ENCODE measurements at places on chromosomes 2 and 18.

DNA sequence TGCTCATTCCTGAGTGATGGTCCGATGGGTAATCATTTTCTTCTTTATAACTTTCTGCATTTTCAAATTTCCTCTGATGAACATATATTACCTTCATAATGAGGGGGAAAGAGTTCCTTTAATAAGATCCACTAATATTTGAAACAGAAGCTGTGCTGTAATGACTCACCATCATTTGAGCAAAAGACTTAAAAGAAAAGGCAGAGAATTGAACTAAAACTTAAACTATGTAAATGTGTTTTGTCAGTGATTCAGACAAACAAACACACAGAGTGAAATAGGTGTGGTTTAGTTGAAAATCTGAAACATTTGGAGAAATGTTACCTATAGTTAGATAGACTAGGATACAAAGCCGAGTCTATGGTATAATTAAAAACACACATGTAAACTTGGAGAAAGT, 209.6 kb downstream of the STK39 start:
- no peak for DNase-seq

DNA sequence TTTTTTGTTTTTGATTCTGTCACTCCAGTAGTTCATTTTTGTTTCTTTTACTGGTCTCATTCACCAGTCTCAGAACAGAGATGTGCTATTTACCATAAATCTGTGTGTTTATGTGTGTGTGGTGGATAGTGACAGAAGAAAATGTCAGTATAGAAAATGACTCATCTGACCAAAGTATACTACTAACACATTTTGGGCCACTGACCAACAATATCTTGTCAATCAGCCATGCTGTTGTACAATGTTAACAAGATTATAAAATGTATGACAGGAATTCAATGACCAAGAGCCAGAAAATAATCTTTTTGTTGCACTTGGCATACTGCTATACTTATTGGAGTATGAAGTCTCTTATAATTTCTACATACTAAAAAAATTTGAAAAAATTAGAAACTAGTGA, 1081.4 kb upstream of the NRXN1 start:
- no peak for DNase-seq

- DNase-seq: no peak
Observed at GRCh38 chr2:128686497-128686859, 367.8 kb upstream of the HS6ST1 start.

- DNase-seq: no peak
Observed at GRCh38 chr18:25786758-25787157, 303.7 kb downstream of the SS18 start.

GRCh38 chr2:226835420-226835795, 446 bp upstream of the RHBDD1 start:
- DNase-seq: no peak

GRCh38 chr18:44659771-44660170, 20.9 kb upstream of the SETBP1 start:
- DNase-seq: no peak

DNA sequence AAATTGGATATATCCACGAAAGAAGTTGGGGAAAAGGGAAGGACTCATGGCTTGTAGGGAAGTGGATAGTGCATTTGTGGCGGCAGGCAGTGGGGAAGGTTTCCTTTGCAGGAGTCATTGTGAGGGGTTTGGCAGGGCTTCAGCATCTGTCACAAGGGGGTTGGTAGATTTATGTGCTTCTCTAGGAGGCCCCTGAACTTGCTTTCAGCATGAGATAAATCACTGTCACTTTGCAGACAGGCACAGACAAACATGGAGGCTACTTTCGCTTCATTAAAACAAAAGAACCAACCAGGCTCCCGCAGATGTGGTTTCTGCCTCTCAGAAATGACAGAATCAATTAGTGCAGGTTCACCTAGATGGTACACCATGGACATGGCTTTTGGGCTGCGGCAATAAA, 340.7 kb downstream of the TGIF1 start:
- no peak for DNase-seq

DNA sequence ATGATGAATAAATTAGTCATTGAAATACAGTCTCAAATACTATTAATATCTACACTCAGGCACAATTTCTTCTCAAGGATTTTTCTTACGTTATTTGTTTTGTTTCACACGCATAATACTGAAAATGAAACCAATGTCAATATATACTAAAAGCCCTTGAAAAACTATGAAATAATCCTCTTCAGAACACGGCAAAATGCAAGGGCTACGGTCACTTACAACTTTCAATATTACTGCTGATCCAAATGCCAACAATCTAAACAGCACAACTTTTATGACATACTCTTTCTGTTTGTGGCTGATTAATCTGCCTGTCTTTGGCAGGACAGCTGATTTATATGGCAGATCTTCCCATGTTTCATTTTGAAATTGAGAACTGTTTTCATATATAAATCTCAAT, 68.3 kb downstream of the LRPPRC start:
- DNase-seq: no peak

- no peak for DNase-seq
Observed at GRCh38 chr2:196617430-196617829, 22.1 kb upstream of the CCDC150 start.

DNA sequence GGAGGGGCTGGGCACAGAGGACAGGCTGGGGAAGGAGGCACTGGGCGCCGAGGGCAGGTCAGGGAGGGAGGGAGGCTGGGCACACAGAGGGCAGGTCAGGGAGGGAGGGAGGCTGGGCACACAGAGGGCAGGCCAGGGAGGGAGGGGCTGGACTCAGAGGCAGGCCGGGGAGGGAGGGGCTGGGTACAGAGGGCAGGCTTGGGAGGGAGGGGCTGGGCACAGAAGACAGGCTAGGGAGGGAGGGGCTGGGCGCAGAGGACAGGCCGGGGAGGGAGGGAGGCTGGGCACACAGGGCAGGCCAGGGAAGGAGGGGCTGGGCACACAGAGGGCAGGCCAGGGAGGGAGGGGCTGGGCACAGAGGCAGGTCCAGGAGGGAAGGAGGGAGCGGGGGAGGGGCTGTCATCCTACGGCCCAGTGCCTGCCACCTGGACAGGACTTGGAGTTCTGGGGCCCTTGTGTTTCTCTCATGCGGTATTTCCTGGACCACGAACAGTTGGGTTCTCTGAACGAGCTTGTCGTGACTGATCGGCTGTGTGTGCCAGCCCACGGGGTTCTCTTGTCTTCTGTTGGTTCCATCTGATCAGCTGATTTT, 46.7 kb upstream of the KCNG2 start:
- no peak for DNase-seq

- peak; percentile 50 for DNase-seq
Observed at GRCh38 chr2:196719110-196719872, 79.8 kb downstream of the CCDC150 start.

GRCh38 chr2:48790407-48791170, 35.1 kb upstream of the LHCGR start:
- DNase-seq: no peak

GRCh38 chr2:121071034-121071504, 213.9 kb downstream of the TFCP2L1 start:
- peak; percentile 91 for DNase-seq

DNA sequence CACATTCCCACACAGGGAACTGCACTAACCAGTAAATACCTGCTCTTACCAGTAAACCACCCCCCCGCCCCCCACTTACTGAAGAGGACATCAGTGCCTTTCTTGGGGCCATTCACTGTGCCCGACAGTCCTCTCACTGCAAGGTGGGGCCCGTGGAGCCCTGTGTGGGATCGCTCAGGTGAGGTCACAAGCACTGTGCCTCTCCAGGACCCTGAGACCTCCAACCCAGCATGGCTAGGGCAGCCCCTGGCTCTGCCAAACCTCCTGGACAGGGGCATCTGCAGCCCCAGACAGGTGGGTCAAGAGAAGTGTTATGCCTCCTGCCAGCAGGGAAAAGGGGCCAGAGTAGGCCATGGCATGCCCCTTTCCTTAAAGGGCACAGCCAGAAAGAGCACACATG, 6.7 kb upstream of the NEURL3 start:
- no peak for DNase-seq

GRCh38 chr18:58351776-58352175, 277.1 kb downstream of the ALPK2 start:
- DNase-seq: no peak

DNA sequence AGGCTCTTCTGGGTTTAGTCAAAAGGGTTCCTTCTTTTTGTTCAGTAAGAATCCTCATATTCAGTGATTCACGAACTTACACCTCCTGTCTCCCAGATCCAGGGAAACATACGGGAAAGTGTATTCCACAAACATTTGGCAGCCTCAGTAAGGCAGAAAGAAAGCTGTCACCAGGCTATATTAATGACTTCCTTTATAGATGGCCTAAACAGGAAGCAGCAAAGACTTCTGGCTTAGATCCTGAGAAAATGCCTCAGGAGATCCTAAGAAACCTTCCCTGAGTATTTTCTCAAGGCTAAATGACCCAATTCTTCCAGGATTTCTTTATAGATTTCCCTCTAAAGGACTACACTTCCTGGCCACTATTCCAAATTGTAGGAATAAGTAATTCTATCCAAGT, 1995.5 kb upstream of the CELF4 start:
- no peak for DNase-seq

- no peak for DNase-seq
Observed at GRCh38 chr2:19235308-19235707, 123.1 kb downstream of the OSR1 start.

DNA sequence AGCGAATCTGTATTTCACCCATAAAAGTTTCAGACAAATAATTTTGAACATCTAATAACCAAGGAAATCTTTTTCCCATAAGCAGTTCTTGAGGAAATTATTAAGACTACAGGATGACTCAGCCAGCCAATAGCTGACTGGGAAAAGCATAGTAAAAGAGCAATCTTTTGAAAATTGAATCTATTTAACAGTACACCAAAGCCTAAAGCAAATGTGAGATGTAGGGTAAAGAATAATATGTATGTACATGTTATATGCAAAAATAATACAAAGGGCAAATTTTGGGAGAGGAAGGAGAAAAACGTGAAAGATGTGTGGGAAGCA, 12.6 kb upstream of the KDSR start:
- DNase-seq: no peak

GRCh38 chr2:328761-329160, 40.9 kb upstream of the ALKAL2 start:
- no peak for DNase-seq

GRCh38 chr2:239253701-239254436, 147.0 kb downstream of the HDAC4 start:
- DNase-seq: peak; percentile 28

- no peak for DNase-seq
Observed at GRCh38 chr2:903223-903900, 47.3 kb upstream of the SNTG2 start.

GRCh38 chr2:11615209-11615608, 54.8 kb downstream of the NTSR2 start:
- no peak for DNase-seq

- DNase-seq: no peak
Observed at GRCh38 chr2:224147174-224147573, 108.1 kb upstream of the SERPINE2 start.

- DNase-seq: no peak
Observed at GRCh38 chr2:154130821-154131220, 259.1 kb downstream of the GALNT13 start.

DNA sequence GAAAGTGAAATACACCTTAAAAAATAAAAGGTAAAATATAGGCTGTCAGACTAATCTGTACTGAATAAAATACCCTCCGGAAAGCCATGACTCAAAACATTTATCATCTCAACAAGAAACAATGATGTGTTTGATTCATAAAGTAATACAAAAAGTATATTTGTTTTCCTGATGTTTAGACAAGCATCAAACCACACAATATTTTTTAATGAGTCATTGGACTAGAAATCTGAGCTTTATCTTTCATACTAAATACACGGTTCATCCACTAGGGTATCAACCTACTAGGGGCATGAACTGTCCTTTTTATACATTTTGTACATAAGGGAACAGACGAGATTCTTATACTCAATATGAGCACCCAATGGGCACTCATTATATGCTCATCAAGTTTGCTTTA, 31.3 kb downstream of the CD226 start:
- no peak for DNase-seq

GRCh38 chr2:18814387-18814786, 225.0 kb upstream of the NT5C1B start:
- no peak for DNase-seq

DNA sequence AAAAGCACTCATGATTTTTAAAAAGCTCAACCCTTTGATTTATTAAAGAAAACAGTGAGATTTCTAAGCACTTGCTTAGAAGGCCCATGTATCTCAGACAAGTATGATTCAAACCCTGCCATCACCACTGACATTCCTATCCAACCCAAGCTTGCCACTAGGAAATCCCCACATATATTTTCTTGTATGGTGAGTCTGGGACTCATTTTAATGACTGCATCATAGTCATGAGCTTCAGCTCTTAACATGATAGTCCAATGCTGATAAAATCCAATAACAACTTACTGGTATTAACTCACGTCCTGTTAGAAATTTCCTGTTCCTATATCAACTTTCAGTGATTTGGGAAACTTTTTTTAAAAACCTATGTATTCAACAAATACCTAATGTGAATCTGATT, 39.4 kb upstream of the NCKAP5 start:
- DNase-seq: no peak

GRCh38 chr18:42623935-42624334, 491.6 kb downstream of the RIT2 start:
- no peak for DNase-seq

- no peak for DNase-seq
Observed at GRCh38 chr2:128537646-128538045, 219.0 kb upstream of the HS6ST1 start.

GRCh38 chr2:208069186-208069585, 43.9 kb upstream of the PLEKHM3 start:
- DNase-seq: no peak

- DNase-seq: no peak
Observed at GRCh38 chr2:210252699-210253606, 27.7 kb upstream of the ACADL start.

- DNase-seq: no peak
Observed at GRCh38 chr18:24544949-24545348, 84.5 kb downstream of the HRH4 start.

DNA sequence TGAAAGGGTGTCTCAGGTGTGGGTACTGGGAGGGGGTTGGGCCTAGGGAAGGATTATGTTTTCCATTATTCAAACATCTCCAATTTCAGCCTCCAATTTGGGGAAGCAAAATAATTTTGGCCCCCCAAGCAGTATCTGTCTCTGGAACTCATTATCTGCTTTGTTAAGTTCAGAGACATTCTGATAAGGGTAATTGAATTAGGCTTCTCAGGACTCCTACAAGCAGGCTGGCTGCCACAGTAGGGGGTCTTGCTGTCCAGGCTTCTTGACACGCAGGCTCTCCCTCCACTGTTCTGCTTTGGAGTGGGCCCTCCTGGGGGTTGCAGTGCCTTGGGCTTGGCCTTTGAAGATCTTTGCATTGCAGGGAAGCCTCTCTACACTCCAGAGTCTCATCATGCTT, 108.1 kb upstream of the SIX2 start:
- no peak for DNase-seq

- no peak for DNase-seq
Observed at GRCh38 chr2:39108377-39108776, 12.5 kb downstream of the SOS1 start.

DNA sequence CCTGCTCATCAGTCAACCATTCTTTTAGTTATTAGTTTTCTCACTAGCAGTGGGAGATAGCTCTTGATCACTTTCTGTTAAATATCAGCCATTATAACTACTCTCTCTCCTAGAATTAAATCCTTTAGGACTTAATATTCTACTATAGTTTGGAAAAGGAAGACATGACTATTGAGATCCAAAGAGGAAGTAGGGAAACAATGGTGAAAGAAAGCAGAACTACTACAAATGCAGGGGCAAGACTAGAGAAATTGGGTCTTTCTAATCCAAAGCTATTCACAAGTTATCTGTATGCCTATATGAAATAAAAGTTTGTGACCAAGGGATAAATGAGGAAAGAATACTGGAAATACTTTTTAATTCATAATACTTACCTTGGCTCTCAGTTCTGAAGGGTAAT, 65.1 kb downstream of the SRBD1 start:
- no peak for DNase-seq

- no peak for DNase-seq
Observed at GRCh38 chr2:158994920-158995676, 26.7 kb downstream of the TANC1 start.
